ENCODE measurements at places on chromosomes 6 and 20.

DNA sequence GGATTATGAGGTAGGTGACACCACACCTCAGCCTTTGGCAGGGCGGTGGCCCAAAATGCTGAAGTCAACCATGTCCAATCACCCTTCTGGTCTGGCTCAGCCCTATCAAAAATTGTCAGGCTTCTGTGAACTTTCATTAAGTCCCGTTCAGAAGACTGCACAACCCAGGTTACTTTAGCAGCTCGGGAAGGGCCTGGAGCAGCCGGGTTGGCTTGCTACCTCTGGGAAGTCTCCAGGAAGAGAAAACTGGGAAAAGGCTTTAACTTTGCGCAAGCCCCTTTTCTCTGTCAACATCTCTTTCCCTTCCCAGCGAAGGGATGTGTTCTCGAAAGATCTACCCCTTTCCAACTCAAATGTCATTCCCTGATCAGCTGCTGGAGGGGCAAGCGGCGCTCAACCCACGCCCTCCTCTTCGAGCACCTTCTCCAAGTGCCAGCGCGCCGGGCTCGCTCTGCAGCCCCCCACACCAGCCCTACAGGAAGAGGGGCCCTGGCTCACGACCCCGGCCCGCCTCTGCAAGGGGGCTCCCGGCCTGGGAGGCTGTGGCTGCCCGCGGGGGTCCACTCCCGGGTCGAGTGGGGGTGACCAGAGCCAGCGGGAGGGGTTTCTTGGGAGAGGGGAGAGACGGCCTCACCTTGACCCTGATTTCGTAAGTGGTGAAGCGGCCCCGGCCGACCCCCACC lies 573 bp downstream of the SNX3 start:
- DNase-seq = no peak

- no peak for DNase-seq
Measured at GRCh38 chr20:58634059-58634458, 17.0 kb upstream of the STX16 start.

GRCh38 chr6:154752022-154752421 lies 18.8 kb downstream of the SCAF8 start:
- DNase-seq = no peak

GRCh38 chr6:138346302-138347195 lies 31.2 kb upstream of the SMIM28 start:
- no peak for DNase-seq

GRCh38 chr20:35297155-35297554 lies 4.9 kb upstream of the FAM83C start:
- no peak for DNase-seq

- DNase-seq = no peak
Measured at GRCh38 chr6:113385020-113385431, 472.1 kb upstream of the MARCKS start.

DNA sequence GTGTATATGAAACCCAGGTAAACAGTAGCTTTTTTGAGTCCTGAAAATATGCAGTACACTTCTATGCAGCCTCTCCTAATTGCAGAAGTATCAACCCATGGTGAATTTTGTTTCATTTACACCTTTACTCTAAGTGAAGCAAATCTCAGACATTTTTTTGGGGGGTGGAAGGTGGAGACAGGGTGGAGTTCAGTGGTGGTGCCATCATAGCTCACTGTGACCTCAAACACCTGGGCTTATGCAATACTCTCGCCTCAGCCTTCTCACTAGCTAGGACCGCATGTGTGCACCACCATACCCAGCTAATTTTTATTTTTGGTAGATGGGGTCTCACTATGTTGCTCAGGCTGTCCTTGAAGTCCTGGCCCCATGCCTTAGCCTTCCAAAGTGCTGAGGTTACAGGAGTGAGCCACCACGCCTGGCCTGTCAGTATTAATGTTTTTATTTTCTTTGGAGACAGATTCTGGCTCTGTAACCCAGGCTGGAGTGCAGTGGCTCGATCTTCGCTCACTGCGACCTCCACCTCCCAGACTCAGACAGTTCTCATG lies 80.3 kb downstream of the JARID2 start:
- no peak for DNase-seq

DNA sequence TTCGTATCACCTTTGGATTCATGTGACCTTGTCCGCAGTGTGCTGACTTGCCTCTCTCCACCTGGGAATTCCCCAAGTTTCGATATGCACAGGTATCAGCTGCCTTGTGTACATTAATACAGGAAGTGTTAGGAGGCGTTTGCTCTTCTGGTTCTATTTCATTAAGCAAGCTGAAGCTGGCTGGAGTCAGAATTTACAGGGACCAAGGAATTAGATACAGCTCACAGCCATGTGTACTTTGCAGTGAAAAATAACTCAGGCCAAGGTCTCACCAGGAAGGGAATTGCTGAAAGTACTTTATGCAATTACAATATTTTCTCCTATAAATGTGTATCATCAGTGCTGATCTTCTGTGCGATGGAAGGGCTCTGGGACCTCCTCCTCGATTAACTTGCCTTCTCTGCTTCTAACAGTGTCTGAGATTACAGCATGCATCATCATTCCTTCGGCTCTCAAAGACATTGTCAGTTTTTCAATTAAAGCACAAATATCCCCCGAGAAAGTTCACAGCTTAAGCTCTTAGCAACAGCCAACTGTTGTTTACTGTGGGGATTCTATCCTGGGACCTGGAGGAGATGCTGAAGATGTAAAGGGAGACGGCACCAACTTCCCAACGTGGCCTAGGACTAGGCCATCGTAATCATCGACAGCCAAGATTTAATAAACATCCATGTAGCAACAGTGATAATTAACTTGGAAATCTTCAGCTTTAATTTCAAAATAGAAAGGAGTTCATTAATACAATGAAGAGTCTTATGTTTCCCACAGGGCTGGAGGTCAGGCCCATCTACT lies 13.8 kb upstream of the TIAM2 start:
- no peak for DNase-seq
